CD4-positive, alpha-beta T cell treated with Interleukin-2 at 100 ng/mL for 4 hours (primary cell): ENCODE measurements at places on chromosomes 7 and 10.
A peak's percentile ranks its signal among the peaks of the same experiment; 100 is the strongest.

DNA sequence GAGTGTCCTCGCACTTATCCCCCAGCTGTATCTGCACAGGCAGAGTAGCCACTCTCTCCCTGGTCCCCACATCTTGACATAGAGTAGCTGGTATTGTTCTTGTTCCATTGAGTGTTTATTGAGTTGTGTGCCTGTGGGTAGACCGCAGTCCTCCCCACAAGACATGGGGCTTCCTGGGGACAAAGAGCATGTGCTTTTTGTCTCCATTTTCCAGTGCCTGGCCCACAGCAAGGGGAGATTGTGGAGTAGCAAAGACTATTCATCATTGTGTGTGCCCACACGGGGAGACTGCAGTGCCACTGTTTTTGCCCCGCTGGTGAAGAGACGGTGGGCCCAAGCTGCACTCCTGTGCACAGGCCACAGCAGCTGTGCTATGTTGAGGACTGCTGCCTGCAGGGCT lies 63.5 kb downstream of the FRMPD2 start:
- no peak for DNase-seq

- no peak for DNase-seq
These were observed 24.3 kb downstream of the RGS10 start for GRCh38 chr10:119518176-119518575.

- DNase-seq, result no peak
These were observed 629.1 kb downstream of the PARD3 start for GRCh38 chr10:34185998-34186397.

- no peak for DNase-seq
These were observed 154.8 kb downstream of the GRK5 start for GRCh38 chr10:119362122-119362521.

GRCh38 chr7:37201003-37201875 lies 247.4 kb downstream of the ELMO1 start:
- DNase-seq, result peak; percentile 49
